ENCODE measurements at places on chromosomes 16 and 17.

DNA sequence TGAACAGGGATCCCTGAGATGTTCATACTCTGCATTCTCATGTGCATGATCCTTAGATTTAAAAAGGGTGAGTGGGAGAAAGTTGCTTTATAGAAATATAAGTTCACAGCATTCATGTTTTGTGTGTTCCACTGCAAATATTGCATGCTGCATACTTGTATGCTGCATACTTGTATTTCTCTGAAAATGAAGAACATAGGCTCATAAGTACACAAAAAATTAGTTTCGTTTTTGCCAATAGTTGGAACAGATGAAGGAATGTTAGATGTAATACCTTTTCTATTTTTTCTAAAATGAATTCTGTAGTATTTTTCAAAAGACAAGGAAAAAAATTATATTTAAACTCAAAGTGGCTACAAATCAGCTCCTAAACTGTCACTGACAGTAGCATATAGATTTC lies 79.0 kb downstream of the NFAT5 start:
- DNase-seq = no peak

DNA sequence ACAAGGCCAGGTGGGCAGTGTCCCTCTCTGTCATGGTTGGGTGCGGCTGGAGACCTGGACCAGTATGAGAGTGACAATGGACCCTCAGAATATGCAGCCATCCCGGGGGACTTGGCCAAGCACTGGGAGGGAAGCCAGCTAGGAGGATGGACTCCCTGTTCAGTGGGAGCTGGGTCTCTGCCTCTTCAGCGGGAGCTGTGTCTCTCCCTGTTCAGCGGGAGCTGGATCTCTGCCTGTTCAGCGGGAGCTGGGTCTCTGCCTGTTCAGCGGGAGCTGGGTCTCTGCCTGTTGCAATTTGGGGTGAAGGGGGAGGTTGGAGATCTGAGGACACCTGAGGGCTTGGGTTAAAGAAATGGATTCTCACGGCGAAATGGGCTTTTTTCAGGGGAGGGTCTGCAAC lies 3.8 kb upstream of the PRSS33 start:
- no peak for DNase-seq

- DNase-seq = no peak
Observed at GRCh38 chr16:57620335-57621231, 7.8 kb upstream of the ADGRG1 start.

DNA sequence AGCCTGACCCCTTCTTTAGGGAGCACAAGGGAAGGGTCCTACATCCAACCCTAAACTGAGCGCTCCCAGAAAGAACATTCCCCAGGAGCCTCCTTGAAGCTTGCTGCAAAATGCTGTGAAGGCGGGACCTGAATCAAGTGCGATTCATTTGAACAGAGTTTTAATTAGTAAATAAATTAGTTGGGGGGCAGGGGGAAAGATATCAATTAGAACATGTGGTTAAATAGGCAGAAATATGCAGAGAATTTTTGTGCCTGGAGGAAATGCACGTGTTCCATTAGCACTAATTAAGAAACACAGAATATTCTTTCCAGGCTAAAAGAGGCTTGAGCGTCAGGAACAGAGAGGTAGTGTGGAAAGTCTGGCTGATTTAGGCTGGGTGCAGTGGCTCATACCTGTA lies 38.5 kb upstream of the SHISA9 start:
- no peak for DNase-seq

- DNase-seq = no peak
Observed at GRCh38 chr17:40942553-40942952, 5.1 kb upstream of the KRT23 start.

DNA sequence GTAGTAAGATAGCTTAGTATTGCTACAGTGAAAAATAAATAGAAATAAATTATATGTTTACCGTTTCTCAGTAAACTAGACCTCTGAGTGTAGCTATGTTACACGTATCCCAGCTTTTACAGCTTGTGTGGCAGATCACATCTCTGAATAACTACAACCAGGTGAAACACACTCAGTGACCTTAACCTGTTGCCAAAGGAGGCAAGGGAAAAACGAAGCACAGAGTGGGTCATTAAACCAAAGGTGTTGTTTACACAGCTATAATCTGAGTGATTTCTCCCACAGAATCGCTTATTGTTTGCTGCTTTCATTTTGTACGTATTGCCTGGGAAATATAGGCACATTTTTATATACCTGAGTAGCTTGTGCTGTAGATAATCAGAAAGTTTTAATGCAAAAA lies 688.2 kb upstream of the KIF2B start:
- no peak for DNase-seq

DNA sequence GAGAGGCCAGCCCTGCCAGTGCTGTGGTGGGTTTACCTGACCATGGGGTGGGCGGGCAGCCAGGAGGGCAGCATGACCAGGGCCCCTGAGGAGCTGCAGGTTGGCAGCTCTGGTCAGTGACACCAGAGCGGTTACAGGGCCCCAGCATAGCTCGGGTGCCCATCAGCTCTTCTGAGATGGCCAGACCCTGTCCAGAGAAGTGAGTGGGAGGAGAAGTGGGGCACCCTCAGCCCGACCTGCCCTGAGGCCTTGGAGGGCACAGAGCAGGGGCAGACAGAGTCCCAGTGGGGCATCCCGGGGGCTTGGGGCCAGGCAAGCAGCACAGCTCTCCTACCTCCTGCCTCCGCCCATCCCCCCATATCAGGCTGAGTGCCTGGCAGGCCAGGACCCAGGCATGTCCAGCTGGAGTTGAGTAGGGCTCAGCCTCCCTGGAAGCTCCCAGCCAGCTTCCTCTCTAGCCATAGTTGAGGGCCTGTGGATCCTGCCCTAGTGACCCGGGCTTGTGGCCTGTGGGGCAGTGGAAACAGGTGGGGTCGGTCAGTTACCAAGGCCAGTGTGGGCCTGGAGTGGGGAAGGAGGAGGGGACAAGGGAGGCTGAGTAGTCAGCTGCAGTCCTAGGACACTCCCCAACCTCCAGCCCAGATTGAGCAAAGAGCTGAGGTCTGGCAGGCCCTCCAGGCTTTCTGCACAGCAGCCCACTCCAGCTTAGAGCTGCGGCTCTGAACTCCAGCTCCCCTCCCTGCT lies 83.5 kb downstream of the AMFR start:
- DNase-seq = no peak

DNA sequence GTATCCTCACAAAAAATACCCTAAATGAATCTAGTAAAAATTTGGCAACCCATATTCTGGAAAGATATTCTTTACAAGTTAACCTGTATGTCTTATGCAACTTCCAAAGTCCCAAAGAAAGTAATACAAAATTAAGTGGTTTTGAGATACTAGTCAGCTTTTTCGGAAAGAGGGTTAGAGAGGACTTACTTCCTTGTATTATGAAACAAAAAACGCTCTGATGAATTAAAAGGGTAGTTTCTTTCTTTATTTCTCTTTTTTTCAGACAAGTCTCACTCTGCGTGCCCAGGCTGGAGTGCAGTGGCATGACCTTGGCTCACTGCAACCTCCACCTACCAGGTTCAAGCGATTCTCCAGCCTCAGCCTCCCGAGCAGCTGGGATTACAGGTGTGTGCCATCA lies 51.6 kb downstream of the KANSL1 start:
- DNase-seq = no peak

GRCh38 chr17:45251931-45252330 lies 10.0 kb downstream of the SPATA32 start:
- no peak for DNase-seq

GRCh38 chr16:74053826-74054225 lies 242.8 kb upstream of the PSMD7 start:
- no peak for DNase-seq

DNA sequence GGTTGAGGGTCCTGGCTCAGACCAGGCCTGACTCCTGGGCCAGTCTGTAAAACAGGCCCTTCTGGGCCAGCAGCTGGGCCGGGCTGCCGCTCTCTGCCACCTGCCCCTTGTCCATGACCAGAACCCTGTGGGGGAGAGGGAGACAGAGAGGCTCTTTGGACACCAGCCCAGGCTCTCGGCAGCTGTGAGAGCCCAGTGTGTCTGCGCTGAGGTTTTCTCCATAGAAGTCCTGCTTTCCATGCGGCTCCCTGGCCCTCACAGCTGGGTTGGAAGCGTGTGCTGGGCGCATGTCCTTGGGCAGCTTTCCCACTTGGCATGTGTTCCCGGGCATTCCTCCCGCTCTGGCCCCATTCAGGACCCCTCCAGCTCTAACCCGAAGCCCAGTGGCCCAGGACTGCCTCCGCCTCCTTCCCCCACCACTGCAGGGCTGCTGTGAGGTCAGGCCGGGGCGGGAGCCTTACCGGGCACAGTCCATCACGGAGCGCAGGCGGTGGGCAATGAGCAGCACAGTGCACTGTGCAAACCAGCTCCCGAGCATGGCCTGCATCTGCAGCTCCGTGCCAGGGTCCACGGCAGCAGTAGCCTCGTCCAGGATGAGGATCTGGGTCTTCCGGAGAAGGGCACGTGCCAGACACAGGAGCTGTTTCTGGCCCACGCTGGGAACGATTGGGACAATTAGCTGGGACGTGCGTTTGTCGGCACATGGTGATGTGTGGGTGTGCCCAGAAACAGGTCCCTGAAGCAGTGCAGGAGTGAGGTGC lies 73.0 kb downstream of the ABCC6 start:
- no peak for DNase-seq
